ENCODE measurements at places on chromosomes 6 and 20.

GRCh38 chr20:63766695-63767426 lies 27.3 kb downstream of the SLC2A4RG start:
- DNase-seq: no peak

GRCh38 chr6:124757560-124757959 lies 204.7 kb upstream of the RNF217 start:
- no peak for DNase-seq

GRCh38 chr6:158666628-158667359 lies 16.9 kb downstream of the SYTL3 start:
- peak; percentile 58 for DNase-seq

GRCh38 chr6:1498491-1499113 lies 109.2 kb downstream of the FOXF2 start:
- no peak for DNase-seq

GRCh38 chr20:18138266-18138582 lies 561 bp downstream of the KAT14 start:
- no peak for DNase-seq

DNA sequence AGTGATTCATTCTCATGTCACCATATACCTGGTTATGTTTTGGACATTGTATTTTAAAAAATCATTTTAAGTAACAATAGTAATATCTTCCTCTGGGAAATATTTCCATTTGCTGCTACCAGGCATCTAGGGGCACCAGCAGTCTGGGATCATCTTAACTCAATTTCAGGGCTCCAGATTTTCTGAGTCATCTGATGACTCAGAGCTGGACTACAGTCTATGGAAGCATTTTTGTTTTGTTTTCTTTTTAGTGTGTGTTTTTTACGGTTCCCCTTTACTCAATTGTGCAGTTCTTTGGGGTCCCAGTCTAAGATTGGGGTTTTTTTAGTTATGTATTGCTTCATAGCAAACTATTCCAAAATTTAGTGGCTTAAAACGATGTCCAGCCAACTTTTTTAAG lies 5.7 kb upstream of the FKBP5 start:
- no peak for DNase-seq

- DNase-seq: no peak
Observed at GRCh38 chr6:130696806-130697205, 130.4 kb upstream of the SMLR1 start.

GRCh38 chr20:11064946-11065345 lies 391.1 kb upstream of the JAG1 start:
- DNase-seq: no peak

GRCh38 chr6:5617179-5617578 lies 355.9 kb downstream of the FARS2 start:
- DNase-seq: no peak

- DNase-seq: no peak
Observed at GRCh38 chr6:126039284-126039683, 52.9 kb downstream of the TRMT11 start.

GRCh38 chr20:49386848-49387580 lies 95.5 kb downstream of the KCNB1 start:
- no peak for DNase-seq

GRCh38 chr6:135665935-135666334 lies 168.4 kb upstream of the AHI1 start:
- no peak for DNase-seq

- DNase-seq: no peak
Observed at GRCh38 chr6:25942561-25943147, 12.2 kb upstream of the SLC17A2 start.

- no peak for DNase-seq
Observed at GRCh38 chr6:164200071-164200470, 785.6 kb downstream of the QKI start.

GRCh38 chr6:161674930-161675682 lies 401.2 kb upstream of the AGPAT4 start:
- DNase-seq: no peak

DNA sequence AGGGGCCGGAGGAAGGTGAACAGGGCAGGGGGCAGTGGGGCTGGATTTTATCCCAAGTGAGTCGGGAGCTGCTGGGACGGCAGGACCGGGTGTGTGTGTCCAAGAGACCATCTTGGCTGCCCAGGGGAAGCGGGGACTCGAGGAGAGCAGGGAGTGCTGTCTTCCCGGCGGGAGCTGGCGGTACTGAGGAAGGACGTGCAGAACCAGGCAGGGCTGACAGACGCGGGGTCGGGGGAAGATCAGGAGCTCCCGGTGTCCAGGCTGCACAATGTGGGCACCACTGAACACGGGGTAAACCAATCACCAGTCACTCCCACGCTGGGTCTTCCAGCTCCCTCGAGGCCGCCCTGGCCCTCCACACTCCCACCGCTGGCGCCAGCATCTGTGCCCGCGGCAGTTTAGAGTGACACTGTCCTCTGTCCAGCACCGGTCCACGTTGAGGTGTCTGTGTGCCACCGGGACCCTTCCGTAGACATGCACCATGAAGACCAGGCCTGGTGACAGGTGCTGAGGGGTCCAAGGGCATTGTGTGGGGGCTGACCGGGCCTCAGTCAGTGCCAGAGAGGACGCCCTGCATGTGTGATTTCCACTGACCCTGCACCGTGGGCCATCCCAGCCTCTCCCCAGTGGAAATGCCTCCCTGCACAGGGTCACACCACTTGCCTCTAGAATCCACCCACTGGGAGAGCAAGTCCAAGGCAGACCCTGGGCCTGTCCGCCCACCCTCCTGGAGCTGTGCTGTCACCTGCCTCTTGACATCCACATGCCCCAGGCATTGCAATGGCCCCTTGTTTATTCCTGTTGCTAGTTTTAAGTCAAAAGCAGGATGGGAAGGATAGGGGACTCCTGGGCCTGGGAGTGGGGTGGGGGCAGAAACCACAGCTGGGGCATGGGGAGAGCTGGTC lies 401.9 kb downstream of the TAF4 start:
- no peak for DNase-seq

- DNase-seq: no peak
Observed at GRCh38 chr6:158353883-158354877, 41.9 kb downstream of the TULP4 start.

- no peak for DNase-seq
Observed at GRCh38 chr20:8515810-8516435, 383.9 kb downstream of the PLCB1 start.

DNA sequence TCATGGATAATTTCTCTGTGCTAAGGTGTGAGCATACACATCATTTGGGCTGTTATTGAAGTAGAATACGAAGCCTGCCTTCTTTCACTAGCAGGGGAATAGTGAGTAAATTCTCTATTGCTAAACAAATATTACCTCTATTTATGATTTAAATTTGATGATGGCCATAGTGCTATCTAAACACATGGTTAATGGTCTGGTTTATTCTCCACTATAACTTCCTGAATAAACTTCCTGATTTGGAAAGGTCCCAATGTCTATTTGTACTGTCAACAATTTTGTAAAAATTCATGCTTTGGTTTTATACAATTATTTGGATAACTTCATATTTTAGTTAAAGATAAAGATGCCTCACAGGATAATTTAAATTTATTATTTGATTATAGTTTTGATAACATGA lies 400.8 kb downstream of the ARHGAP18 start:
- no peak for DNase-seq
